Activated CD4-positive, alpha-beta T cell treated with anti-CD3 and anti-CD28 coated beads, Interleukin-2, amount 50 U/mL, for 24 hours (primary cell): ENCODE measurements at places on chromosomes 2 and 18.
A peak's percentile ranks its signal among the peaks of the same experiment; 100 is the strongest.

- no peak for DNase-seq
Measured at GRCh38 chr18:34806527-34806926, 96.4 kb downstream of the DTNA start.

- no peak for DNase-seq
Measured at GRCh38 chr2:127041259-127041970, 65.5 kb downstream of the BIN1 start.

- no peak for DNase-seq
Measured at GRCh38 chr2:135783439-135783838, 41.8 kb downstream of the UBXN4 start.

GRCh38 chr2:224165901-224166319 lies 126.8 kb upstream of the SERPINE2 start:
- no peak for DNase-seq

DNA sequence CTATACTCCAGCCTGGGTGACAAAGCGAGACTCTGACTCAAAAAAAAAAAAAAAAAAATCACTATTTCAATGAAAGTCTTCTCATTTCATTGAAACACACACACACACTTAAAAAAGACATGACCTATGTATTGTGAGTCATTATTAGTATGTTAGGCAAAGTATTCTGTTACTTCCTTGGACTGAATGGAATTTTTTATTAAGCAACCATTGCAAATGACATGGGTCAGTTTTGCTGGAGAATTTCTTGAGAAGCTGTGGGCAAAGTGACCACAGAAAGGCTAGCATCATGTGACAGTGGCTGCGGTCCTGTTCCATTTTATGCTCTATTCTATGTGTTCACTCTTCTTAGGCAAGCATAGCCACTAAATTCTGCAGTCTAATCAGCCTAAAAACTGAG lies 695.7 kb downstream of the TDRD15 start:
- DNase-seq: no peak

DNA sequence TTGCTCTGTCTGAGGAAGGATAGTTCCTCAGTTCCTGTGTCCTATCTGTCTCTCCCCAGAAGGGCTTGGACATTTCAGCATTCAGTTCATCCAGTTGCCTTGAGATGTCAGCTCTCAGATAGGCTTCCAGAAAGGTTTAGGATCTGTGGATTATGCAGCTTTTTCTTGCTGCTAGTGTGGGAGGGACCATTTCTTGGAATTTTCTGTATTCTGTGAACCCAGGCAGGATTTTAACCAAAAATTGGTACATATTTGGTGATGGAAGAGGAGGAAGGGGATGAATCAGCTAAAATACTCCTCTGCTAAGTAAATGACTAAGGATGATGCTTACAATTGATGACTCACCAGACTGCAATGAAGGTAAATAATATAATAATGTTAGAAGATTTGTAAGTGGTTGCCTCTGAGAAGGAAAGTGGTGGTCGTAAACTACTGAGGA lies 58.6 kb upstream of the DOCK10 start:
- no peak for DNase-seq

DNA sequence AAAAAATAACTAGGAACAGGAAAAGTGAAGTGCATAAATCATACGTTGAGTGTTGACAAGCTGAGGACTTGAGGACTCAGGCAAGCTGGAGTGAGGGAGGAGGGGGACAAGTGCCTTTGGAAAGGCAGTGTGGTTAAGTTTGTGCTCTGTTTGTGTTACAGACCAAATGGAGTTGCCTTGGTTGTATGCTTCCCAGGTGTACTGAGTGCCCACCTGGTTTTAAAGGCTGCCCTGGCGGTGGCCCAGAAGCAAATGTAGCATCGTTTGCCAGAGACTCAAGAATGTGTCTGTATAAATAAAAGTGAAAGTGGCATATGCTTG lies 240.9 kb downstream of the PRKCE start:
- no peak for DNase-seq

GRCh38 chr2:223832241-223832903 lies 5.0 kb downstream of the AP1S3 start:
- no peak for DNase-seq

GRCh38 chr2:205775097-205775877 lies 93.0 kb downstream of the NRP2 start:
- DNase-seq: no peak

- no peak for DNase-seq
Measured at GRCh38 chr2:30188292-30188691, 41.5 kb downstream of the YPEL5 start.

DNA sequence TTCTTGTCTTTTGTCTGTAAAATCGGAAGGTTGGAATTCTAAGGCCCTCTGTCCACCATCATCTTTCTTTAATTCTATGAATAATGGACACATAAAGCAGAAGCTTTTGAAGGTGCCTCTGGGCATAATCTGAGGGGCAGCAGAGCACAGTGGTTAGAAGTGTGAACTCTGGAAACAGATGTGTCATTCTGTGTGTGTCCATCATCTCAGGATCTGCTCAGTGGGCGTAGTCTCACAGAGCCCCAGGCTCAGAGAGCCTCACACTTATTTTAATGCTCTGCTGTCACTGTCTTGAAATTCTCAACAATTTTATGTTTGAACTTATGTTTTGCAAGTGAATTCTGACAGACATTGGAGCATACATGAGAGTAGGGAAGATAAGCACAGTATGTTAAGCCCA lies 31.0 kb upstream of the CCDC93 start:
- DNase-seq: no peak

DNA sequence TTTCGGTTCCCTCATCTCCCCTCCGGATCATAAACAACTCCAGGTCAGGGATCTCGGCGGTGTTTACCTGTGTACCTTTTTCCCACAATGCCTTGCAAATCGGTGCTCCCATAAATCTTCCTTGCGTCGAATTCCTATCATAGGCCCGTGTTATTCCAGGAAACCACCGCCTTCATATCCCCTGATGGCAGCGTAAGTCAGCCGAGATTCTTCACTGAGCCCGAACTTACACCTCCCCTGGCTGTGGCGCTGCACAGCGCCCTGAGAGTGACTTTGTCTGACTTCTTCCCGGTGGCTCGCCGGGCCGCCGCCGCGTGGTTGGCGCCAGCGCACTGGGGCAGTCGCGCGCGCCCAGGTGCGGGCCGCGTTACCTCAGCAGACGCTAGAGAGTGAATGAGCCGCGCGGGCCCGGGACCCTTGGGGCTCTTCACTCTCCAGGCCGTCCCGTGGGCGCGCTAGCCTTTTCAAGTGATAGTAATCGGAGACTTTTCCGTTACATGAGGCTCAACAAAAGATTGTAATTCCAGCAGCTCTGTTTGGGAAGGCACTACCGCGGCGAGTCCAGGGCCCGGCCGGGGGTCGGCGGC lies 101.6 kb downstream of the SPTBN1 start:
- peak; percentile 55 for DNase-seq

- no peak for DNase-seq
Measured at GRCh38 chr2:193608451-193608850, 1413.7 kb upstream of the TMEFF2 start.

GRCh38 chr2:222813177-222813843 lies 47.5 kb upstream of the ACSL3 start:
- DNase-seq: no peak

GRCh38 chr18:44813586-44813985 lies 132.9 kb downstream of the SETBP1 start:
- no peak for DNase-seq

DNA sequence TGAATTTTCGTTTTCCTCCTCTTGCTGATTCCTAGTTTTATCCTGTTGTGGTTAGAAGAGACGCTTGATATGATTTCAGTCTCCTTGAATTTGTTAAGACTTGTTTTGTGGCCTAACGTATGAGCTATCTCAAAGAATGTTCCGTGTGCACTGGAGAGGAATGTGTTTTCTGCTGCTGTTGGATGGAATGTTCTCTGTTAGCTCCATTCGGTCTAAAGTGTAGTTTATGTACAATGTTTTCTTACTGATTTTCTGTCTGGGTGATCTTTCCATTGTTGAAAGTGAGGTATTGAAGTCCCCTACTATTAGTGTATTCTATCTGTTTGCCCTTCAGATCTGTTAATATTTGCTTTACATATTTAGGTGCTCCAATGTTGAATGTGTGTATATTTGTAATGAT lies 25.9 kb downstream of the COLEC11 start:
- no peak for DNase-seq

GRCh38 chr2:197558393-197558792 lies 42.5 kb downstream of the MOB4 start:
- DNase-seq: no peak

- no peak for DNase-seq
Measured at GRCh38 chr18:3984163-3984757, 470.8 kb downstream of the DLGAP1 start.

DNA sequence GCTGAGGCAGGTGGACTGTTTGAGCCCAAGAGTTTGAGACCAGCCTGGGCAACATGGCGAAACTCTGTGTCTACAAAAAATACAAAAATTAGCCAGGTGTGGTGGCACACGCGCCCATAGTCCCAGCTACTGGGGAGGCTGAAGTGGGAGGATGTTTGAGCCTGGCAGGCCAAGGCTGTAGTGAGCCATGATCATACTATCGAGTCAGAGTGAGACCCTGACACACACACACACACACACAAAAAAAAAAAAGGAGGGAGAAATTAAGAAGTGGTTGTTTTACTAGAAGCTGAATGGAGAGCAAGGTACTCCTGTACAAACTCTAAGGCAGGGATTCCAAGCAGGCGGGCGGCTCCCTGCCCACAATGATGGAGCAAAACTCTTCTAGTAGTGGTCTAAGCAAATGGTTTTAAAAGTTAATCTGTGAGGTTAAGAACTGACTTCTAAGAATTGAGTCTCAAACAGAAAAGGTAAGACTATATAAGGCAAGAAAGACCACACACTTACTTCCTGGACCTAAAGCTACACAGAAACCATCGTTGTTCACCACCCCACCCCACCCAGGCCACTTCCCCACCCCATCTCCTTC lies 2.6 kb downstream of the ANKRD44 start:
- DNase-seq: no peak

GRCh38 chr2:19879120-19879519 lies 22.7 kb downstream of the TTC32 start:
- DNase-seq: no peak

- no peak for DNase-seq
Measured at GRCh38 chr2:28589746-28590463, 94.0 kb downstream of the PLB1 start.

DNA sequence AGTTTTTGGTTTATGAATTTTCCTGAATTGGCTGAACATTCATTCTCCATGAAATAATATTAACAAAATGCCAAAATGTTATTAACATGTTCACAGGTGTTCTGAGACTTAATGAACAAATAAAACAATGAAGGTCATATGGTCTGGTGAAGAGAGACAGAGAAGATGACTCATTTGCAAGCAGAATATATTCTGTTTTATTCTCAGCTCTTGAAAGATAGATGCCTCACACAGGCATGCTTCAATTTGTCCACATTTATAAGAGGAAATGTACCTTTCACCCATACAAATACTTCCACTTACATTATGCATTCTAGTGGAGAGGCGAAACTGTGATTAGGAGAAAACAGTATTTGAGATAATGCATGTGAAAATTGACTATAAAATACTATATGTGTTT lies 75.4 kb upstream of the PGAP1 start:
- DNase-seq: no peak

DNA sequence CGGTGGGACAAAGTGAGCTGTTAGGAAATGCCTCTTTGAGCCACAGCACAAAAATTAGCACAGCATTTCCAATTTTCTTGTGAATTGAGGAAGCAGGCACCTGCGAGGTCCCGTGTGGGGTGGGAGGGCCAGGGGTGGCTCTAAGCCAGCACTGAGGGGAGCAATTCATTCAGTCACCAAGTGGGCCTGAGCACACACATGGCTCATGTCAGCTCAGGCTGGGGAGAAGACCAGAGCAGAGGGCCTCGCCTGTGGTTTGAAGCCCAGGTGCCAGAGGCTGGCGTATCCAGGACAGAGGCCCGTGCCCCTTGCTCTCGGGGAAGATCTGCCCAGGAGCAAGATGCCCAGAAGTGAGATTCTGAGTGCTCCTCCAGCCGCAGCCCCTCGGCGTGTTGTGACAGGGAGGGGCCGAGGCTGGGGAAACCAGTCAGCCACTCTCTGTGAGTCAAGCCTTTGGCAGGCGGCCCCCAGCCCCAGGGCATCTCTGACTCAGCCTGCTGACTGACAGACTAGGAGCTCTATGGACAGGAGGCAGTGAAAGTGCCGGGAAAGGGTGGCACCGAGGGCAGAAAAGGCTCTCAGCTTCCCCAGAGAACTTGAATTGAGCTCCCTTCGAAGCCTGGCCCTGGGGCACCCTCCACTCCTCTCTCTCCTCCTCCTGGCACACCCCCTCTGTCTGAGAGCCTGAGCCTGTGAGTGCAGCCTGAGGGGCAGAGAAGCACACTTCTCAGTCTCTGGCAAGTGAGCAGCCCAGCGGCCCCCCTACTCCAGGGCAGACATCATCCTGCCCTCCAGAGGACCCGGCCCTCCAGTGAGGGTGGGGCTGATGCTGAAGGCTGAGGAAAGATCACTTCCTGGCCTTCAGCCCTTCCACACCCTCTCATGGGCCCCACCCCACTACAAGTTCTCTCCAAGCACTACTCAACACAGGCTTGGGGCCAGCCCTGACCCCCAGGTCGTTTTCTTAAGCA lies 32.3 kb downstream of the CYP26B1 start:
- DNase-seq: no peak

DNA sequence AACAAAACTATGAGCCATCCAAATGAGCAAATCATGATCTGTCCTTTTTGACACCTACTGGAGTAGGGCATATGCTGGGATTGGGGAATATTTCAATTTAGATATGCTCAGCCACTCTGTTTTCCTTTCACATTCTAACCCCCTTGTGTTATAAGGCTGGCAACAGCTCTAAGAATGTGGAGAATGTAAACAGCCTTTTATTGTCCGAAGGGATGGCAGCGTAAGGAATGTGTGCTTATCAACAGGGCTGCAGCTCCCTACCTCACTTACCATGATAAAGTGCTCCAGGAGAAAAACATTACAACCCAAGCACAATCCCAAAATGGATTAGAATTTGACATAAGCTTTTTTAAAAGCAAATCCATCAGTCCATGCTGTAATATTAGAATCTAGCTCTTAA lies 2.2 kb downstream of the NXPH2 start:
- no peak for DNase-seq

DNA sequence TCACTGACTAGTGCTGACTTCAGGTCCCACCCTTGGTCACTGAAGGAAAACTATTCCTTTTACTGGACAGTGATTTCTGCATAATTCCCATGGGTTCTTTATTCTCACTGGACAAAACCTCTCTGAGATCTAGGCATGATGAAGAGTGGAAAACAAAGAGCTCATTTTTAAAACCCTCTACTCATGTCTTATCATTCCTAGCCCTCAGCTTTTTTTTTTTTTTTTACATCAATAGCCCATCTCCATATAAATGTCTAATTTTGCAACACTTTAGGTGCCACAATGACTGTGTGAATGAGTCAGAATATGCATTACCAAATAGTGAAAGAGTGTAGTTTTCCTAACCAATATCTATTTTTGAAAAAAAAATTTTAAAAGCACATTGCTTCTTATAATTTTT lies 74.8 kb downstream of the TCF4 start:
- no peak for DNase-seq

GRCh38 chr2:29227935-29228675 lies 112.9 kb downstream of the CLIP4 start:
- DNase-seq: no peak

DNA sequence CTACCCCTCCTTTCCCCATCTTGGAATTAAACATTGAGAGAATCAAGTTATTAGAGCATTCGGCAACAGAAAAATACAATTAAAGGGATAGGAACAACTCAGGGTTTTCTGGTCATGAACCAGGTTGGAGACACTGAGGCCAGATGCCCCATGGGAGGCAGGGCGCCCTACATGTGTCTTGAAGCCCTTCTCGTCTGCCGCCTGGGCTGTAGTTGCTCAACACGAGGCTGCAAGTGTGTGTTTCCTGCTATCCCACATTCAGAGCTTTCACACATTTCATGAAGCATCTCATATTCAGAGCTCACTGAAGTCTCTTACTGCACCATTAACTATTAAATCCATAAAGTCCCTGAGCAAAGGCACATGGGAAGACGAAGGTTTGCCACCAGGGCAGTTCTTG lies 28.8 kb downstream of the TTC39C start:
- DNase-seq: no peak
